ENCODE measurements at places on chromosomes 3 and 15. TPM values are rescaled to one million over a fixed set of nuclear protein-coding genes. Genes with fewer than 3 reads are reported as not detected.

The HDDC3 gene
- 20.5 TPM for total RNA-seq

The PRTG gene
- 1.5 TPM for total RNA-seq

The STRA6 gene
- total RNA-seq = 4.5 TPM

The P3H2 gene
- total RNA-seq = 14.1 TPM

The ISLR2 gene
- total RNA-seq = 0.25 TPM

The TMOD2 gene
- total RNA-seq = 13.4 TPM

The ALPK3 gene
- total RNA-seq = 0.11 TPM

The ATP10A gene
- 0.66 TPM for total RNA-seq

The CHCHD4 gene
- total RNA-seq = 12.6 TPM

The OSTN gene
- total RNA-seq = 0.12 TPM

The FBXO40 gene
- total RNA-seq = under 0.01 TPM

The IQCB1 gene
- 22.8 TPM for total RNA-seq

The MYD88 gene
- total RNA-seq = 11.9 TPM

The CLDN1 gene
- total RNA-seq = 0.55 TPM

The CCDC33 gene
- total RNA-seq = 0.12 TPM

The SECISBP2L gene
- 25.3 TPM for total RNA-seq

The FES gene
- total RNA-seq = 33.5 TPM

The GNB4 gene
- 62.5 TPM for total RNA-seq

The FOXL2 gene
- 11.2 TPM for total RNA-seq

The ITIH3 gene
- total RNA-seq = 0.12 TPM

The GOLGA6A gene
- not detected for total RNA-seq

The SLC25A20 gene
- total RNA-seq = 21.8 TPM

The GCNT3 gene
- 0.37 TPM for total RNA-seq

The C15orf62 gene
- not detected for total RNA-seq

The CKMT1A gene
- total RNA-seq = not detected

The LRRIQ4 gene
- 0.11 TPM for total RNA-seq

The CCDC54 gene
- total RNA-seq = not detected

The FAM107A gene
- not detected for total RNA-seq

The ATP13A5 gene
- total RNA-seq = not detected

The PTPN9 gene
- 19.4 TPM for total RNA-seq

The GDPGP1 gene
- 3.0 TPM for total RNA-seq

The ACKR4 gene
- total RNA-seq = 1.5 TPM

The HRH1 gene
- 11.4 TPM for total RNA-seq

All from uterine smooth muscle cell (primary cell).